ENCODE measurements at places on chromosomes 4 and X.
A peak's percentile ranks its signal among the peaks of the same experiment; 100 is the strongest.

DNA sequence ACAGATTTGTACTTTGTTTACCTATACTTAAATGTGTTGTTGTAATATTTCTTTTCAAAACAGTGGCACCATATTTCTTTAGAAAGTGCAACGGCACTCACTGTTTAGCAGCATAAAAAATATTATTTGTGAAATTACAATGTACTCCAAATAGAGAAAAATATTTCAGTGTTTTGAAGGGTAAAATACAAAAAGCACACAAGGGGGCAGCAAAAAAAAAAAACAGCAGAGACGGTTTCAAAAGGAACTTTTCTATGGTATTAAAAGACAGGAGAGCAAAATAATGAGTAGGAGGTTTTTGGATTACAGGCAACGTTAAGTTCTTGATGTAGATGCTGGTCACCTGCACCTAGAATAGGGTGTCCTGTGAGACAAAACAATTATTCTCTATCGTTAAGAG, 2.0 kb downstream of the NUDT11 start:
- DNase-seq = no peak

GRCh38 chrX:81348388-81348787, 146.5 kb downstream of the SH3BGRL start:
- DNase-seq = no peak

DNA sequence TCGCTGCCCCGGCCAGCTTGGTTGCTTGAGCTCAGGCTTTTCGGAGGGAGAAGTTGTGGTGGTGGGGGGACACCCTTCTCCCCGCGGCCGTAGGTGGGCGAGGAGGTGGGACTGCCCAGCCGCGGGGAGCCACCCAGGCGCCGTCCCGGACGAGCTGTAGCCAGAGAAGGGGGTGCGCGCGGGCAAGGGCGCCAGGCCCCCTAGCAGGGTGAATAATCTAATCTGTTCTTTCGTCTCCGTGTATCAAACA, 3.1 kb downstream of the MID1IP1 start:
- DNase-seq = no peak

- DNase-seq = no peak
These were observed 64.7 kb downstream of the INTS6L start for GRCh38 chrX:135585153-135585552.

GRCh38 chrX:64330284-64330683, 65.0 kb downstream of the MTMR8 start:
- DNase-seq = no peak

- no peak for DNase-seq
These were observed 38.5 kb upstream of the SMIM10L2A start for GRCh38 chrX:135383249-135383648.

GRCh38 chr4:118787844-118788380, 48.0 kb downstream of the SEC24D start:
- no peak for DNase-seq

DNA sequence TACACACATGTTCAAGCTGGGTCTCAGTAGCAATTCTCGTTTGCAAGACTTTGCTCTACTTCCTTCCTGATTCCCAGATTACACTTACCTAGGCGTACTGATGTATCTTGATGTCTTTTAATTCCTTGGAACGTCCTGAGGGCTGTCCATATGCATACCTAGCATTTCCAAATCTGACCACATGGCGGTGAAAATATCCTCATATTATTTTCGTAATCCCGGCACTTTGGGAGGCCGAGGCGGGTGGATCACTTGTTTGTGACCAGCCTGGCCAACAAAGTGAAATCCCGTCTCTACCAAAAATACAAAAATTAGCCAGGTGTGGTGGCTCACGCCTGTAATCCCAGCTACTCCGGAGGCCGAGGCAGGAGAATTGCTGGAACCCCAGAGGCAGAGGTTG, 1786.3 kb upstream of the TENM3 start:
- no peak for DNase-seq

GRCh38 chr4:74111990-74112389, 13.0 kb upstream of the CXCL2 start:
- no peak for DNase-seq

DNA sequence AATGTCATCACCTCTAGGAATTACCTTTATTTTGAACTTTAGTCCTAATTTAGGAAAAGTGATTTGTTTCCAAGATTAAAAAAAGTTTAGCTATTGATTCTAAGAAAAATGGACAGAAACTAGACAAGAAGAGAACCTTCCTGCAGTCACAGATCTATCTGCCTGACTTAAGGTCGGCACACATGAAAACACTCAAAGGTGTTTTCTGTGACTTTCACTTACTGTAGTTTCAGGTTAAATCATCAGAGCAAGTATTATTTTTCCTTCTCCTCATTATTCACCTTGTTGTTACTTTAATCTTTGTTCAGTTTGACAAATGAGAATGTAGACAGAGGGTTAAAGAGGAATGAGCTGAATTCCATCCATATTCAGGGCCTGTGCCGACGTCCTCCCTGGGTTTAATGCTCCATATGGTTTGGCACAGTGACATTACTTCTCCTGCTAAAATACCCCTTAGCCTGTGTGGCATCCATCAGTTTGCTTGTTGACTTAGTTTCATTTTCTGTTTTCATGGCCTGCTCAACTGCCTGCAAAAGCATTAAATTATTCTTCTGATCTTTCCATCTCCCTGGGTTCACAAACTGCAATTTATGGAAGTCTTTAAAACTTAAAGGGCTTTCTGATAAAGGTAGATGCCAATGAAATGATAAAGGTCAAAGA, 352.7 kb downstream of the NKX6-1 start:
- no peak for DNase-seq

- DNase-seq = no peak
These were observed at the start of gene SULT1B1 for GRCh38 chr4:69760455-69760854. SULT1B1 (minus strand) TSS chr4:69760620; CDS start chr4:69755217, 5,403 bp downstream.

- no peak for DNase-seq
These were observed 718 bp downstream of the SPIN3 start for GRCh38 chrX:56994375-56995270.

DNA sequence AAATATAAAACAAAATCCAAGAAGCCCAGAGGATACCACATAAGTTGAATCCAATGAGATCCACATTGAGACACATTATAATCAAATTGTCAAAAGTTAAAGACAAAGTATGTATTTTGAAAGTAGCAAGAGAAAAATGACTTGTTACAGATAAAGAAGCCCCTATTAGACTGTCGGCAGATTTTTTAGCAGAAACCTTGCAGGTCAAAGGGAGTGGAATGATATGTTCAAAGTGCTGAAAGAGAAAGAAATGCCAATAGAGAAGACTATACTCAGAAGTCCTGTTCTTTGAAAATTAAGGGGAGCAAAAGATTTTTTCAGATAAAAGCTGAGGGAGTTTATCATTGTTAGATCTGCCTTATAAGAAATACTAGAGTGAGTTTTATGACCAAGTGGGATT, 148.9 kb upstream of the EPHA5 start:
- no peak for DNase-seq

DNA sequence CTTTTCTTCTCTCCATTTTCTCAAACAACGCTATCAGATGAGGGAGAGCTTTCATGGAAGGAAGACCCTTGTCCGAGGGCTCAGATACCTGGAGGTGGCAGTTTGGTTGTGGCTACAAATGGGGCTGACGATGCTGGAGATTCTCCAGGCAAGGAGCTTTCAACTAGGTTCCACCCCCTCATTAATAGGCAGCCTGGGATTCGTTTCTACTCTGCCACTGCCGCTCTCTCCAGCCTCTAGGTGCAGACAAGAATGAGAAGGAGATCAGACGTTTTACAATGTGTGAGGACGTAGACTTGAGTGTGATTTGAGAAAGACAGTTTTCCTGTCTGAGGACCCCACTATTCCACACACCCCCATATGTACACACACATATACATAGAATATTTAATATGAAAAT, 53.1 kb downstream of the ETNPPL start:
- DNase-seq = no peak

- DNase-seq = no peak
These were observed 7.0 kb downstream of the SLC9B1 start for GRCh38 chr4:103012551-103012950.

GRCh38 chrX:81174286-81174685, 27.4 kb downstream of the HMGN5 start:
- peak; percentile 1 for DNase-seq

- no peak for DNase-seq
These were observed 51.2 kb downstream of the HMX1 start for GRCh38 chr4:8820178-8821102.

- DNase-seq = no peak
These were observed 310.6 kb upstream of the AADAT start for GRCh38 chr4:170400361-170400760.

- DNase-seq = no peak
These were observed 383.7 kb upstream of the MAGEB18 start for GRCh38 chrX:25754399-25754798.

DNA sequence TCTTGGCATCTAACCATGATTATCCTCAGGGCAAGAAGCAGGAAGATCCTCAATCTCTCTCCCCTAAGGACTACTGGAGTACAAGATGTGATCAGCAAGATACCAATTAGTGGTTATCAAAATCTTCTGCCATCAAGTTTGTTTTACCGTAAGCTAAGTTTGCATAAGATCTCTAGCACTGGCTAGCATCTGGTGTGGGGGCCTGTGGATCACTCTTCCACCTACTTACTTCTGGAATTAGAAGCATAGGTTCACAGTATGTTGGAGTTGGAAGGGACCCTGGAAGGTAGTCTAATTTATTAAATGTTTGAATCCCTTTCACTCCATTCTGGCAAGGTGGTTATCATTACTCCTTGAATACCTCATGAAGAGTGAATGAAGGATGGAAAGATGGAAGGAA, 93.3 kb upstream of the BANK1 start:
- no peak for DNase-seq

- no peak for DNase-seq
These were observed 10.7 kb downstream of the USP9X start for GRCh38 chrX:41095908-41096307.

- no peak for DNase-seq
These were observed 247.5 kb upstream of the PRKX start for GRCh38 chrX:3960952-3961351.

DNA sequence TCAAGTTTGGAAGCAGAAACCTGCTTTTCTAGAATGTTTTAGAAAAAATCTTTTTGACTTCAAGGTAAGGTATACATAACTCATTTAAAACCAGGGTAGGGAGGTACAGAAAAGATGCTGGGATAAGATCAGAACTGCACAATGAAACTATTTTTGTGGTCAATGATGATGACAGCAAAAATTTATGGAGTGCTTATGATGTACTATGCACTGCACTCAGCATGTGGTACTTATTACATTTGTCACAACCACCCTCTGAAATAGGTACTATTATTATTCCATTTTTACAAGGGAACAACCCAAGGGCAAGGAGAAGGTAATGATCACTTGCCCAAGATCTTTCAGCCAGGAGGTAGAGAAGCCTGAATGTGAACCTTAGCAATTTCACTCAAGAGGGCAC, 8.0 kb downstream of the GPM6B start:
- no peak for DNase-seq

- DNase-seq = no peak
These were observed 514.4 kb downstream of the RPA4 start for GRCh38 chrX:97398030-97398551.

DNA sequence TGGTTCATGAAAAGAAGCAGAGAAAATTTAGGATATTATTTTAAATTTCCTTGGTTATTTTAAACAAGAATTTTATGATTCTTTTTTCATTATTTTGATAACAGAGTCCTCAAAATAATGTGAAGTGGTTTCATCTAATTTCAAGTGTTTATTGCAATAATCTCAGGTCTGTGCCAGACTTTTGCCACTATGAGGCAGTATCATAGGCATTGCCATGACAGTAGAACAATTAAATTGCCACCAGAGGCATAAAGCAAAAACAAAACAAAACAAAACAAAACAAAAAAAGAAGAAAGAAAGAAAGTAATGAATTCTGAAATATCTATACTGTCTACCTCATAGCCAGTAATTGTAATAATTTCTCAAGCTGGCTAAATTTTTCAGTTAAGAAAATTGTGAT, 739.2 kb downstream of the KCTD8 start:
- DNase-seq = no peak

GRCh38 chr4:100954046-100954445, 393.3 kb downstream of the PPP3CA start:
- no peak for DNase-seq

- DNase-seq = peak; percentile 26
These were observed 521.6 kb upstream of the SLIT2 start for GRCh38 chr4:19729886-19730651.

- DNase-seq = no peak
These were observed 222.8 kb downstream of the FRMPD4 start for GRCh38 chrX:12360986-12361598.

DNA sequence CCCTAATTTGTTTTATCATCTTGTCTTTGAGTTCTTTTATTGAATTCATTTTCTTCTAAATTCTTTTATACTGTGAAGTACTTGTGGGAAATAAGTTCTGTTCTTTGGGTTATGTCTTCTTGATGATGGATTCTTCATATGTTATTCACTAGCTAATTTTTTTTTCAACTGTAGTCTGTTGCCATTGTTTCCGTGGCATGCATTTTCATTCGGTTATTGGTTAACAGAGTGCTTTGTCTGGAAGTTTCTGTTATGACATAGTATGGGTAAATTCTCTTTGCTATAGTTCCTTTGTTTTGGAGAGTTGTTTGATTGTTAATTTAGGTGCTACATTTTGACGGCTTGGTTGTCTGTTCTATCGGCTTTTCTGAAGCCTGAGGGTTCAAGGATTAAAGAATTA, 184.9 kb upstream of the AADAT start:
- DNase-seq = no peak

- DNase-seq = peak; percentile 6
These were observed 1394.2 kb upstream of the DIAPH2 start for GRCh38 chrX:95290455-95290854.

DNA sequence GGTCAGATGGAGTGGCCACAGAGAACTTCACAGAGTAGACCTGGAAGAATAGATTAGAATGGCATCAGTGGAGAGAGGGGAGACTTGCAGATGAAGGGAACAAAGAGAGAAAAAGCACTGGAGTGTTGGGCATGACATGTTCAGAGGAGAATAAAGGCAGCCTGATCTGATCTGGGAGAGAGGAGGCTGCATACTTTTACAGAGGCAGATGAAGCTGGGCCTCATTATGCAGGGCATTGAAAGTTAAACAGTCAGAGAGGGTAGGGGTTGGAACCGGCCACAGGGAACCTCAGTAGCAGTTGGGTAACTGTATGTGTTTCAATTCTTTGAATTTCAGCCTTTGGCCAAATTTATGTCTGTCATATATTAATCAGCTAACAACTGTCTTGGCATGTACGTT, 61.2 kb downstream of the SH3BGRL start:
- no peak for DNase-seq

DNA sequence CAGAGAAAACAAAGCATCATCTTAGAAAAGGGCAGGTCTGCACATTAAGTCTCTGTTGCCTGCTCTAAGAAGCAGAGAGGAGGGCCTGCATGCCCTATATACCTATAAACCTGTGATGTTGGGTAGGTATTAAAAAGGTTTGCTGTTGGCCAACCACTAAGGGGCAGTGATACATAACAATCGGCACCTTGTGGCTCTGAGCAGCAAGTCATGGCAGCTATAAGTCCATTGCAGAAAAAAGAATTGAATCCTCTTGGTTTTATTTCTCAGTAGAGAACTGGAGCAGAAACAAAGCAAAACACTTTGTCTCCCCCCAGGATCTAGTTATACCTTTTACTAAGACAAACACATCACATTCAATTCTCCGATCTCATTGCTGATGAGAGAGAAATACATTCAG, 1364.4 kb downstream of the STIM2 start:
- no peak for DNase-seq

- DNase-seq = no peak
These were observed 2.4 kb downstream of the NKX3-2 start for GRCh38 chr4:13541720-13542576.

- peak; percentile 57 for DNase-seq
These were observed 164.1 kb downstream of the GASK1B start for GRCh38 chr4:158008551-158009218.

GRCh38 chr4:25401066-25401465, 24.0 kb downstream of the ANAPC4 start:
- DNase-seq = no peak

GRCh38 chr4:36235306-36235705, 9.0 kb downstream of the ARAP2 start:
- DNase-seq = no peak
